ENCODE measurements at places on chromosomes 3 and 15.

- no peak for DNase-seq
Observed at GRCh38 chr15:32953533-32953910, 235.7 kb downstream of the GREM1 start.

GRCh38 chr15:38454696-38455090 lies 766 bp downstream of the FAM98B start:
- no peak for DNase-seq

DNA sequence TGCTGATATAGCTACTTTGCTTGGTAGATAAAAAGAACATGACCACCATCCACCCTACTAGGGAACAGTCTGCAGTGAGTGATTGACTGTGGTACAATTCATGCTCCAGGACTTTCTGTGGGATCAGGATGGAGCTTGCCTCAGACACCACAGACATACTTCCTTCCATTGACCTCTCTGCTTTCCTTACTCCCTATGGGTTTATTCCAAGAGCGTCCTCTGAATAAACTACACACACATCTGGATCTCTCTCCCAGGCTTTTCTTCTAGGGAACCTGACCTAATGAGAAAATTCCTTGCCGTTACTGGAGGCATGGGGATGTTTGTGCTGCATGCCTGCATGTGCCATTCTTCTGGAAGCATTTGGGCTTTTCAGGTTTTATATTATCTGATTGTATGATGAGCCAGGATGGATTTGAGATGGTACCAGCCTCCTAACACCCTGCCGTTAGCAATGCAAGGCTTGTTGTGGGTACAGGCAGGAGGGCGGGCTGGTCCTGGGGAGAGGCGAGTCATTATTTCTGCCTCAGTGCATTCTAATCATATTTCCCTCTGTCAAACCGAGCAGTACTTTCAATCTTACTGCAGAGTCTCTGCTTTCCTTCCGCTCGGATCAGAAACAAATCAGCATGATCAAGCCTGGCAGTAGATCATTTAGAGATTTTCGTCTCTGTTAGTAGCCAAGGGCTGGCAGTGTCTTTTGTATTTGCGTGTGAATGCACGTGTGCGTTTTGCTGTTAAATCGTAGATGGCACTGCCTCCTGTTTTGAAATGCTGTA lies 279.2 kb downstream of the PDCD6IP start:
- no peak for DNase-seq

- no peak for DNase-seq
Observed at GRCh38 chr3:115403786-115404185, 219.5 kb upstream of the GAP43 start.

DNA sequence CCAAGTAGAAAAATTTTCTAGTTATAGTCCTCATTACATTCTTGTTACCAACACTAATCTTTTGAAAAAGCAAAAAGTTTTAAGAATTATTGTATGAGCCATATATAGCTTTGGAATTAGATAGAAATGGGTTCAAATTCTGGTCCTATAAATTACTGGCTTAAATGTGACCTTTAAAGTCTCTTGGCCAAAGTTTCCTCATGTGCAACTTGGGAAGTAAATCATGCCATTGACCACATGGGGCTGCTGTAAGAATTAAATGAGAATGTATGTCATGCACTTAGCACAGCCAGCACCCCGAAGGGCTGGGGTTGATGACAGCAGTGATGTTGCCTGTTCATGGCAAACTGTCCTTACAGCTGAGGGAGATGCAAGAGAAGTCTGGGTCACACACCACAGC lies 108.3 kb downstream of the TOP2B start:
- peak; percentile 59 for DNase-seq

- no peak for DNase-seq
Observed at GRCh38 chr3:9770276-9770812, 597 bp upstream of the CAMK1 start.

- no peak for DNase-seq
Observed at GRCh38 chr3:171986757-171987518, 52.4 kb upstream of the FNDC3B start.

DNA sequence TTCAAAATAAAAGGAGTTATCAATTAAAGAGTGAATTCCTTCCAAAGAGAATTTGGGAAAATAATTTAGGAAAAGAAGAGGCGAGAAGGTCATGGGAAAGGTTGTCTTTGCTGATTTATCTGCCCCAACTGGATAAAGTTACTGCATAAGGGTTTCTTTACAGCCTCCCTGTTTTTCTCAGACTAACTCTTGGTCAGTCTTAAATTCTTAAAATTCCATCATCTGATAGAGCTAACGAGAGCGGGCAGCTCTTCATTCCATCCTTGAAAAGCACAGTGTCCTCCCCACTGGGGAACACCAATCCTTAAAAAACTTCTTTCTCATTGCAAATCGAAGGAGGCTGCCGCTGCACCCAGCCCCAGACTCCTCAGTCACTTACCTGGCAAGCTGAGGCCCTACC lies 107.2 kb downstream of the PGPEP1L start:
- peak; percentile 50 for DNase-seq

DNA sequence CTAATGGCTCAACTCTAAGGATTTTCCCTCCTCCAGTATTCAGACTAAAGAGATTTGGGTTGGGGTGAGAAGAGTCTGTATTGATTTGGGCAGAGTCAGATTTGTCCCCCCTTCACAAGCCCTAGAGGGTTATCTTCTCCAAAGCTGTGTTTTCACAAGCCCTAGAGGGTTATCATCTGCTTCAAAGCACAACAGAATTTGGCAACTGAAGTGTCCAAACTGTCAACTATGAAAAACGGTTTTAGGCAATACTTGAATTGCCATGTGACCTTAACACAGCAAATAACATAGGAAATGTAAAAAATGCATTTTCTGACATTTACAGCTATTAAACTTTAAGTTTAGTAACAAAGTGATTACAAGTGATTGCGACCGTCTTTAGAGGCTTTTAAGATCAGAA lies 119.9 kb downstream of the IMPG2 start:
- no peak for DNase-seq

DNA sequence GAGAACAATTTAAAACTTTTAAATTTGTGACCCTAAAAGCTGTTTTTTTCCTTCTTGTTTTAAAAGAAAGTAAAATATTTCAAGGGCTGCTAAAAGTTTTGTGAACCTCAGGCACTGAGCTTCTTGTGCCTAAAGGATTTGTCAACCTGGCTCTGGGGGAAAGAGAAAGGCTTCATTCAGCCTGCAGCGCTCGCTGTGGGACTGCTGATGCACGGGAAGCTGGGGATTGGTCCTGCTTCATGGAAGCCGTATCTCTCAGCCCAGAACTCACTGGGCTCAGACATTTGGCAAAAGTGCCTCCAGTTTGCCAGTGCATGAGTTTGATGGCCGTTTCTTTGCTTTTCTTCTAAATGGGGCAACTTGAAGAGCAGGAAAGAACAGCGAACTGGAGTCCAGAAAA lies 30.8 kb downstream of the TPRG1 start:
- DNase-seq: no peak

GRCh38 chr15:31840849-31841476 lies 189.4 kb upstream of the CHRNA7 start:
- DNase-seq: no peak

- no peak for DNase-seq
Observed at GRCh38 chr3:172185907-172186306, 146.5 kb downstream of the FNDC3B start.

- no peak for DNase-seq
Observed at GRCh38 chr15:87604857-87605446, 651.6 kb downstream of the NTRK3 start.

DNA sequence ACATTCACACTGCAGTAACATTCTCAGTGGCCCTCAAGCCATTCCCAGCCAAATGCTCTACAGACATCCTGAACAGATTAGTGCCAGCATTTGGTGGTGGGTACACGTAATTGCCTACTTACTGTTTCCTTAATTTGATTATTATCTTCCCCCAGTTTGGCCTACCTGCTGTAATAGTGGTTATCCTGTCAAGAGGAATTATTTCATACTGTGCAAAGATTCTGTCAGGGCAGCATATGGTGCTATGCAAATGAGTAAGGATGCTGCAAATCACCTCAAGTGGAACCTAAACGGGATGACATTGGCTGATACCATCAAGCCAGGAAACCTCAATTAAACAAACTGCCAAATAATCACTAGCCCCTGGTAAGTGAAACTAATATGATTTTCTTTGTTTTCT lies 88.7 kb downstream of the SEMA6D start:
- no peak for DNase-seq

Measured in GM04503 (cell line).